ENCODE measurements at places on chromosomes 7 and 10. TPM values are rescaled to one million over a fixed set of nuclear protein-coding genes. Genes with fewer than 3 reads are reported as not detected.

Gene UROS
- total RNA-seq, result 48.2 TPM

Gene PI4K2A
- total RNA-seq, result 22.8 TPM

Gene PPP3CB
- 24.9 TPM for total RNA-seq

Gene GIMAP1
- total RNA-seq, result 3.9 TPM

Gene VSTM2A
- total RNA-seq, result not detected

Gene FAM25G
- 31.5 TPM for total RNA-seq

Gene ITPRID1
- 27.7 TPM for total RNA-seq

Gene NPSR1
- not detected for total RNA-seq

Gene CHST3
- 29.3 TPM for total RNA-seq

Gene PCLO
- 7.4 TPM for total RNA-seq

Gene HTR7
- total RNA-seq, result 0.59 TPM

Gene PAX4
- not detected for total RNA-seq

Gene AKR1C8
- total RNA-seq, result not detected

Gene CHN2
- total RNA-seq, result 8.9 TPM

Gene STOX1
- 0.64 TPM for total RNA-seq

Gene GOT1
- total RNA-seq, result 31.6 TPM

Gene LHFPL3
- not detected for total RNA-seq

Gene SPDYE2B
- not detected for total RNA-seq

Gene ASB10
- not detected for total RNA-seq
